Activated CD4-positive, alpha-beta T cell treated with anti-CD3 and anti-CD28 coated beads, Interleukin-2, amount 10 ng/mL, durations not matched to agents 7 days and 5 days (primary cell): ENCODE measurements at places on chromosomes 6 and 20. TPM values are rescaled to one million over a fixed set of nuclear protein-coding genes. Genes with fewer than 3 reads are reported as not detected.

TCF15 gene
- not detected for total RNA-seq

AARS2 gene
- total RNA-seq = 19.6 TPM

HCRTR2 gene
- total RNA-seq = not detected

ZNF165 gene
- total RNA-seq = 0.77 TPM

HNF4A gene
- not detected for total RNA-seq

SAMD5 gene
- total RNA-seq = not detected

TREML2 gene
- total RNA-seq = 22.9 TPM

TNF gene
- total RNA-seq = 47.1 TPM

RAET1G gene
- total RNA-seq = not detected

MRPS26 gene
- 30.6 TPM for total RNA-seq

DNA sequence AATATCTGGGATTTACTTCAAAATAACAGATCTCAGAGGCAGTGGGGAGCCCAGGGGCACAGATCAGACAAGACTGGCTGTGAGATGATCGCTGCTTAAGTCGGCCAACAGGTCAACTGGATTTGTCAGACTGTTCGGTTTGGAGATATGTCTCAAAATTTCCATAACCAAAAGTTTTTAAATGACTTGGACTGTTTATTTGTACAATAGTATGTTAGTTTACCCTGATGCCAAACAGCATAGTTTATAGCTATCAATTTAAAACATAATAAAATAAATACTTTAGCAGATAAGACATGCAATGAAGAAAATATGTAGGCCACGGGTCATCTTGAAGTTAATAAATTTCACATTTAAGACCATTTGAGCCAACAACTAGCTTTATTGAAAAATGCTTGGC, 126.7 kb downstream of the IRF4 start:
- DNase-seq = no peak
- H3K27ac ChIP-seq = no peak overlapping the region
- no peaks in the 10 kb centered on the region for H3K27me3 ChIP-seq
- peaks cover 33% of the 10 kb centered on the region for H3K4me1 ChIP-seq
- no peak overlapping the region for H3K4me3 ChIP-seq

- H3K27ac ChIP-seq = peak overlapping the region; percentile 33
- H3K4me1 ChIP-seq = peaks cover 45% of the 10 kb centered on the region
- no peaks in the 10 kb centered on the region for H3K27me3 ChIP-seq
- peaks cover 18% of the 10 kb centered on the region for H3K36me3 ChIP-seq
- no peak overlapping the region for H3K4me3 ChIP-seq
- DNase-seq = no peak
Observed at GRCh38 chr20:2869381-2869780, 3.9 kb upstream of the PTPRA start.

DNA sequence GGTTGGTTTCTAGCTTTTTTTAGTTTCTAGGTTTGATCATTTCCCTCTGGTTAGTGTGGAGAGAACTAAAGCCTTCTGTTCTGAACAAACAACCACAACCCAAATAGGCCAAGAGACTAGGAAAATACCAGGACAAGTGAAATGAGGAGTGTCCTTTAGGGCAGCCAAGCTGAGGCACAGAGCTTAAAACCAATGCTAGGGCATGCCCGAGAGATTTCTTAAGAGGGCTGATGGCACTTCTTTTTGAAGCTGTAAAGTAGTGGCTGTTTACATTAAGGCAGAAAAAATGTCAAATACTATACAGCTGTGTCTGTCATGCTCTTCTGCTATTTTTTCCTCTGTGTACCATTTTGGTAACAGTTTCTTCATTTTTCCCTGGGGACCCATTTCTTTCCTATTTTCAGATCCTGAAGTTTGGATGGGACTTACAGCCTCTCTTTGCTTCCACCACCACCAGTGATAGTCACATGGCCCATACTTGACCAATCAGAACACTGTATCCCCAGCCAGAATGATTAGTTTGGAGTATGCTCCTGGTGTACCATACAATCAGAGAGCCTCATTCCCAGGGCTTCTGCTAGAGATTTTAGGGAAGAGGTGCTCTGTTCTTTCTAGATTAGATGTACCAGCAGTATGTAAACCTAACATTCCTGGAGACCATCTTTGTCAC, 154.4 kb downstream of the BMP2 start:
- no peak for DNase-seq
- H3K4me3 ChIP-seq = no peak overlapping the region
- no peaks in the 10 kb centered on the region for H3K27me3 ChIP-seq
- H3K27ac ChIP-seq = no peak overlapping the region
- no peaks in the 10 kb centered on the region for H3K4me1 ChIP-seq
- no peaks in the 10 kb centered on the region for H3K36me3 ChIP-seq

- peaks cover 74% of the 10 kb centered on the region for H3K27me3 ChIP-seq
- peaks cover 8% of the 10 kb centered on the region for H3K4me1 ChIP-seq
- H3K4me3 ChIP-seq = no peak overlapping the region
- no peak overlapping the region for H3K27ac ChIP-seq
- H3K36me3 ChIP-seq = no peaks in the 10 kb centered on the region
Observed at GRCh38 chr6:1598886-1599285, 10.8 kb upstream of the FOXC1 start.

DNA sequence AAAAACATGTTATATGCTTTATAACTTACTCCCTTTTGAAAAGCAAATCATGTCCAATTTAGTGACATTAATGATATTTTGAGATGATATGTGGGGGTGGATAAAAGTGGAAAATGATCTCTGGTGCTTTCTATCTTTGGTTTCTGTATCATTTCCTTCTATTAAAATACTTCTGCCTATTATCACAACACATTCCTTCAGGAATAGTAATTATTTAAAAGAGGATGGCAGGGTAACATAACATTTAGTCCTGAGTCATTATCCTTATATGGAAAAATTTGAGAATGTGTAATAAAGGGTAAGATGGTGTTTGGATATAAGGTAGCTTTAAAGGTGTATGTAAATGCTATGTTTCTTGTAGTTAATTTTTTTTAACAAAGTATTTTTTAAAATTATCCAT, 657.7 kb downstream of the PHF3 start:
- no peaks in the 10 kb centered on the region for H3K36me3 ChIP-seq
- no peak overlapping the region for H3K27ac ChIP-seq
- H3K27me3 ChIP-seq = no peaks in the 10 kb centered on the region
- DNase-seq = no peak
- no peaks in the 10 kb centered on the region for H3K4me1 ChIP-seq

- DNase-seq = no peak
Observed at GRCh38 chr20:62828051-62828450, 11.2 kb downstream of the COL9A3 start.

DNA sequence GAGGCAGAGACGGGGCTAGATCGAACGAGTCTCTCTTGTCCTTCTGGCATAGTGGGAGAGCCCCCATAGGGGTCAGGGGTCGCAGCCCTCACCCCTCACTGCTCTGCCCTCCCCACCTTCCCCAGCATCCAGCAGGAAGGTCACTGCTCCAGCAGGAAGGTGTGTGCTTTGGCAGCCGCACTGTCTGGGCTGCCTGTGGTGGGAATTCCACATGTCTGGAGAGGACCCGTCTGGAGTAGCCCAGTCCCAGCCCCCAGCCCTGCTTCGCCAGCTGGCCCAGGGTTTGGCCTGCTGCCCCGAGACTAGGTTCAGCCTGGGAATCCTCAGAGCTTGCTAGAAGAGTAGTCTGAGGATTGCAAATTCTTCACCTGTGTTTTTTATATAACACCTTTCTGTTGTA, 2.5 kb upstream of the R3HDML start:
- H3K36me3 ChIP-seq = no peaks in the 10 kb centered on the region
- no peaks in the 10 kb centered on the region for H3K4me1 ChIP-seq
- peaks cover 3% of the 10 kb centered on the region for H3K27me3 ChIP-seq

GRCh38 chr20:48702455-48702913, 125.3 kb downstream of the PREX1 start:
- DNase-seq = no peak
- peaks cover 46% of the 10 kb centered on the region for H3K4me1 ChIP-seq

GRCh38 chr6:37033819-37034795, 28.7 kb downstream of the FGD2 start:
- peak overlapping the region; percentile 58 for H3K27ac ChIP-seq
- H3K36me3 ChIP-seq = peaks cover 11% of the 10 kb centered on the region
- H3K4me3 ChIP-seq = no peak overlapping the region
- peaks cover 43% of the 10 kb centered on the region for H3K4me1 ChIP-seq
- no peak for DNase-seq

- H3K4me1 ChIP-seq = no peaks in the 10 kb centered on the region
- no peaks in the 10 kb centered on the region for H3K36me3 ChIP-seq
- no peak overlapping the region for H3K27ac ChIP-seq
- no peak for DNase-seq
- no peaks in the 10 kb centered on the region for H3K27me3 ChIP-seq
- H3K4me3 ChIP-seq = no peak overlapping the region
Observed at GRCh38 chr6:66940003-66940402, 1233.0 kb upstream of the EYS start.

DNA sequence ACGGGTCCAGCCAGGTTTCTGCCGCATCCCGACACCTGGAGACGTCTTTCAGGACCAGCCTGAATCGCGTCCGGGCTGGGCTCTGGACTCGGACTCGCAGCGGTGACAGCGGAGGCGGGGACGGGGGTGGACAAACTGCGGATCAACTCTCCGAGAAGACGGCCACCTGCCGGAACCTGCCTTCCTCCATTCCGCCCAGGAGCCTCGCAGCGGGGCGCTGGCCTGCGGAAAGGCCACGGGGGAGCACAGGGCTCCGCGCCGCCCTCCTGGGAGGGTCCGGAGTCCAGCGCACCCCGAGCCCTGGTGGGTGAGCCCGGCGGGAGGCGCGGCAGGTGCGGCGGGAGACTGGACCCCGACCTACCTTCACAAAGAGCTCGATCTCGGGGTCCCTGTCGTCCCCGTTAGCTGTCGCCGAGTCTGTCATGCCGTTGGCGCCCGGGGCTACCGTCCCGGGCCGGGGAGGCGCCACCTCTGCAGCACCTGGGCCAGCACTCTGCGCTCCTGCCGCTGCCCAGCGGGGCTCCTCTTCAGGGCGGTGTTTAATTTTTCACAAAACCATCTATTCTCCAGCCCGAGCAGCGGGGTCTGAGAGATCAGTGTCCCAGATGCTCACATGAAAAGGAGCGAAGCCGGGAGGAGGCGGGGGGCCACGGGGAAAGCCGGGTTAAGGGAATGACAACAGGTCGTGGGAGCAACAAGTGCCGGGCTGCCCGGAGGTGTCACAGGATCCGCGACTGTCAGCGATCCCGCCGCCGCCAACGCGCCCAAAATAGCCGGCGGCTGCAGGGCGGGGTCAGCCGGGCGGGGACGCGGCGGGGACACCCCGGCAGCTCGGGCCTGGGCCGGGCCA, at the start of gene CLIC5:
Gene CLIC5, minus strand, starts transcription at position 742 of the 850 bp plus-strand sequence. Its CDS starts 318 bp downstream, at position 424.
- H3K4me3 ChIP-seq = peak within 1 kb of the TSS; percentile 75
- peaks cover 30% of the 10 kb centered on the region for H3K27me3 ChIP-seq
- H3K4me1 ChIP-seq = peaks cover 57% of the 10 kb centered on the region
- peak; percentile 20 for DNase-seq

GRCh38 chr6:163460307-163460782, 45.8 kb downstream of the QKI start:
- peak overlapping the region; percentile 98 for H3K27ac ChIP-seq
- no peaks in the 10 kb centered on the region for H3K27me3 ChIP-seq
- peaks cover 52% of the 10 kb centered on the region for H3K36me3 ChIP-seq
- H3K4me3 ChIP-seq = peak overlapping the region; percentile 81
- peaks cover 53% of the 10 kb centered on the region for H3K4me1 ChIP-seq

- H3K36me3 ChIP-seq = no peaks in the 10 kb centered on the region
- no peak overlapping the region for H3K4me3 ChIP-seq
- no peaks in the 10 kb centered on the region for H3K27me3 ChIP-seq
- H3K27ac ChIP-seq = no peak overlapping the region
Observed at GRCh38 chr6:19443411-19443810, 393.8 kb upstream of the ID4 start.

GRCh38 chr6:112027942-112028674, 25.8 kb upstream of the CCN6 start:
- DNase-seq = peak; percentile 76
- peaks cover 22% of the 10 kb centered on the region for H3K36me3 ChIP-seq
- peak overlapping the region; percentile 16 for H3K4me3 ChIP-seq
- no peaks in the 10 kb centered on the region for H3K27me3 ChIP-seq
- H3K4me1 ChIP-seq = peaks cover 51% of the 10 kb centered on the region
- H3K27ac ChIP-seq = peak overlapping the region; percentile 97
